ENCODE measurements at places on chromosomes 4 and X. TPM values are rescaled to one million over a fixed set of nuclear protein-coding genes. Genes with fewer than 3 reads are reported as not detected.

PSAPL1 gene
- total RNA-seq, result 0.33 TPM

ARL9 gene
- total RNA-seq, result not detected

MAGEB17 gene
- total RNA-seq, result not detected

SERPINA7 gene
- not detected for total RNA-seq

CSAG2 gene
- not detected for total RNA-seq

GPR143 gene
- total RNA-seq, result 0.21 TPM

DACH2 gene
- total RNA-seq, result not detected

MAGEA12 gene
- 0.22 TPM for total RNA-seq

AGTR2 gene
- total RNA-seq, result not detected

RS1 gene
- total RNA-seq, result not detected

PTPN13 gene
- total RNA-seq, result 4.3 TPM

ITIH6 gene
- total RNA-seq, result not detected

F9 gene
- total RNA-seq, result not detected

CXorf49 gene
- not detected for total RNA-seq

RAPGEF2 gene
- total RNA-seq, result 13.8 TPM

FABP2 gene
- not detected for total RNA-seq

TCEAL4 gene
- total RNA-seq, result 114 TPM

AP1S2 gene
- total RNA-seq, result 17.9 TPM

SH3RF1 gene
- total RNA-seq, result 8.5 TPM

TMEM271 gene
- not detected for total RNA-seq

HTR2C gene
- total RNA-seq, result not detected

MED28 gene
- total RNA-seq, result 38.5 TPM

ZIC3 gene
- total RNA-seq, result not detected

PPP4R3C gene
- total RNA-seq, result not detected

MTTP gene
- total RNA-seq, result not detected

GLA gene
- 170 TPM for total RNA-seq

SPANXN3 gene
- not detected for total RNA-seq

CT45A5 gene
- not detected for total RNA-seq

RHOXF2 gene
- total RNA-seq, result not detected

TLR2 gene
- total RNA-seq, result 0.20 TPM

RUFY3 gene
- total RNA-seq, result 6.9 TPM

SMR3A gene
- not detected for total RNA-seq

GRPEL1 gene
- total RNA-seq, result 64.3 TPM

PAGE4 gene
- not detected for total RNA-seq

ZNF280C gene
- total RNA-seq, result 2.8 TPM

MAGED4B gene
- total RNA-seq, result 17.6 TPM

Data from A549 treated with GW870086 at 1 μM for 4 hours (cell line).